H7 (cell line): ENCODE measurements at places on chromosomes 4 and X.

DNA sequence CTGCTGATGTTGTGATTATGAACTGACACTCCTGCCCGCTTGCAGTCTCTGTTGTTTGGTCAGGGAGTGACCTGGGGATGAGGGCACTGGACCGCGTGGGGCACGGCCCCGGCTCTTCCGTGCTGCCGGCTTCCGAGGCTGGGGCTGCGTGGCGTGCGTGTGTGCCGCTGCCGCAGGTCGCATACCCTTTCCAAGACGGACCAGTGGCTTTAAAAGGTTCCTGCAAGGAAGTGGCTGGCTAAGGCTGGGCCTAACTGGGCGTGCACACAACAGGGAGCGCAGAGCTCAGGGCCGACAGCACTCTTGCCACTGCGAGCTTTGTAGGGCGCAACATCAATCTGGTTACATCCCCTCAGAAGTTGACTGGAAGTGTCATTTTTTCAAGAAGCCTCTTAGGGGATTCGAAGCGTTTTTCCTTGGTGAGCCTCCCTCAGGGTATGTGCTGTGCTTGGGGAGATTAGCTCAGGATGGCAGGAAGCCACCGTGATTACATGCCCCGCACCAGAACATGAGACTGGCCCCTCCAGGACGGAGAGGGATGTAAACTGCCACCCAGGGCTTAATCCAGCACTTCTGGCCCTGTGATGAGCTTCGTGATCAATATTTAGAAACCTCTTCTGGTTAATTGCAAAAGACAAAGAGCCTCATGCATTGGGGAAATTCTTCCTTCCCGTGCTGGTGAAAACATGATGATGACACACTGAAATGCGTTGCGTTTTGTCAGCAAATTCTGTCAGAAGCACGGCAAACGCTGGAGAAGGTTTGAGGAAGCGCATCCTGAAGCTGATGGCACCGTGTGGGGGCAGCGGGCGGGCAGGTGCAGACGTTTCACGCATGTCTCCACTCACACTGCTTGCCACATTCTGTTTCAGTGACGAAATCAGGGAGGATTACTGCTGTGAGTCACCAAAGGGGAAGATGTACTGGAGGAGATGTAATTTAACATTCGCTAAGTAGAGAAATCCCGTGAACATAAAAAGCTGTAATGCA lies 11.1 kb downstream of the MAEA start:
- DNase-seq, result no peak

- DNase-seq, result no peak
Observed at GRCh38 chr4:6239968-6240367, 29.7 kb upstream of the WFS1 start.

DNA sequence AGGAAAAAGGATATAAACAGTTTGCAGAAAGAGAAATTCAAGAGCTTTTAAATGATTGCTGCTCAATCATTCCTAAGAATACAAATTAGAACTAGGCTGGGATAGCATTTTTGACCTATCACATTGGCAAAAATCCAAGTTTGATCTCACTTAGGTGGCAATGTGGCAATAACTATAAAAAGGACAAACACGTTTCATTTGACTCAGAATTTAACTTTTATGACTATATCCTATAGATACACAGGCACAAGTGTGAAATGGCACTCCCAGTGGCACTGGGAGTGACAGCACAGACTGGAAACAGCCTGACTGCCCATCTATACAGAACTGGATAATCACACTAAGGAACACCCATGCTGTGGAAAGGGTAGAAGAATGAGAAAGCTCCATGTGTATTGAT lies 11.1 kb downstream of the CENPU start:
- DNase-seq, result no peak

- no peak for DNase-seq
Observed at GRCh38 chrX:37580080-37580479, 8.6 kb downstream of the LANCL3 start.

DNA sequence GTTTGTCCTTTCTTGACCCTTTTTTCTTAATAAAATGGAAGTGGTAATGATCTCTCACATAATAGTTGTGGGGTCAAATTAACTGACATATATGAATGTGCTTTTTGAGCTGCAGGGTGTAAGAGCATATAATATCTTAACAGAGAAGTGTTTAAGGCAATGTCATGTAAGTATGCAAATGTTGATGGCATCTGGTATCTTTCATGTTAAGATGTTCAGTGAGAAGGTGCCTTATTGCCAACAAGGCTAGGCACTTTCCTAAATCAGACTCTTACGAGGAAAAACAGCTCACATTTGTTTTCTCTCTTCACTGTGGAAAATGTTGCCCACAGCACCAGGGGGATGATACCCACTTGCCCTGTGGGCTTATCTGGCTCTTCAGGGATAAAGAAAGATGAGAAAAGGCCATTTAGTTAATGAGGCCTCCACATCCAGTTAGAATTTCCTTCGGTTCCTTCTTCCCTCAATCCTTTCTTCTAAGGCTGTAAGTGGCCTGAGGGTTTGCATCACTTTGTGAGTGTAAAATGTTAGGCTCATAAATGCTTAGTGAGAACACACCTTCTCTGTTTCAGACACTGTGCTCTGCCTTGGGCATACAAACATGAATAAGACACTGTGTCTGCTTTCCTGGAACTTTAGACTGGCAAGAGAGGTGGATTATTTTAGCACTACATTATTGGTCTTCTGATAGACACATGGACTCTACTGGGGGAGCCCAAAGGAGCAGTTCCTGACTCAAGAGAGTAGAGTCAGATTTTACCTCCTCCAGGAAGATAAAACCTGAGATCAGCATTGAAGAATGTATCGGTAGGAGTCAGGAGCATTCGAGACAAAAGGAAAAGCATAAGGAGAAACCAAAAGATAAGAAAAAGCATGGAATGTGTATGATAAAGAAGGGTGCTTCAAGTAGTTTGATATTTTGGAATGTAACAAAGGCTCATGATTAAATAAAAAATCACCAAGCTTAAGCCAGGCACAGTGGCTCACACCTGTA lies 135.5 kb downstream of the SOWAHB start:
- DNase-seq, result no peak

DNA sequence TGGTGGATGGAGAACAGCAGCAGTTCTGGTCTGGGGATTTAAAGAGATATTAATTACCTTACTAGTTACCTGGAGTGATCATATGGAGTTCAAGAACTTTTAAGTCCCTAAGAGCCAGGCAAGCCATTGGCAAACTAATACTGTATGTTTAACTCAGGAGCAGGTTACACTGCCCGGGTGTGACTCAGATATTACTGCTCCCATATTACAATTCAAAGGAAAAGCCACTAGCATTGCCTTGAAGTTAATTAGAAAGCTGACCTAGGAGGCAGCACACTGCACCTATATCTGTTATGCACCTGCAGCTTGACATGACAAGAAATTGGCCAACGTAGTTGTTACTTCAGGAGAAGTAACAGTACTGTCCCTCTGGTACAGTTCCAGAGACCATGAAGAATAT lies 47.2 kb downstream of the GRK4 start:
- DNase-seq, result no peak

DNA sequence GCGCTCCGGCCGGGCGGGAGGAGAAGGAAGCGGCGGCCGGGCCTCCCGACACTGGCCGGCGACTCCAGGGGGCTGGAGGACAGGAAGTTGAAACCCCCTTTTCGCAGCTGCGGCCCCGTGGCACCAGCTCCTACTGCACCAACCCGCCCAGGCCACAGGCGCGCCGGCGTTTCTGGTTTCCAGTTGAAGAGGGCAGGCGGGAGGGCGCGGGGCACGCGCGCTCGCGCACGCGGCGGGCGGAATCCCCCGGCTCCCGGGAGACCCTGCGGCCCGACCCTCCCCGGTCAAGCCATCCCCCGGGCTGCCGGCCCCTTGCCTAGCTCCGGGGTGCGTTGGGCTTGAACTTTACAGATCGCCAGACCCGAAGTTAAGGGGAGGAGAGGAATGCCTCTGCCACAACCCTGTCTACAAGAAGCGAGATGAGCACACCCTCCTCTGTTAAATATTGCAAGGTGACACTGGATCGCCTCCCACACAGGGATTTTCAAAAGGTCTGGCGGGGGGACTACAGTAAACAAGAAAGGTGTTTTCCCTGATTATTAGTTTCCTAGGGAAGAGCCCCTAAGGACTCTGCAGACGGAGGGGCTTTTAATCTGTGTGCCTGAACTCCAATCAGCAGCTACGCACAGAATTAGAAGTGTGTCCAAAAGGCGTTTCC lies 1.4 kb downstream of the ELOVL6 start:
- DNase-seq, result peak; percentile 79

- DNase-seq, result no peak
Observed at GRCh38 chrX:19649226-19649995, 134.1 kb upstream of the MAP3K15 start.

DNA sequence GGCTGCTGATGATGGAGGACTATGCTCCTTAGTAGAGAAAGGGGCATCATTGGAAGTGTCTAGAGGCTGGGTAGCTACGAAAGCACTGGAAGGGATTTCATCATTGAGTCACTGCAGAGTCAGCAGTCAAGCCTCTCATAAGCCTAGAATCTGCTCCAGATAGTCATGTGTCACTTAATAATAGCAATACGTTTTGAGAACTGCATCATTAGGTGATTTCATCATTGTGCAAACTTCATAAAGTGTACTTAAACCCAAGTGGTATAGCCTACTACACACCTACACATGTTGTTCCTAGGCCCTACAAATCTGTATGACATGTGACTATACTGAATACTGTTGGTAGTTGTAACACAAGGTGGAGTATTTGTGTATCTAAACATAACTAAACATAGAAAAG lies 165.6 kb downstream of the PTTG2 start:
- no peak for DNase-seq

DNA sequence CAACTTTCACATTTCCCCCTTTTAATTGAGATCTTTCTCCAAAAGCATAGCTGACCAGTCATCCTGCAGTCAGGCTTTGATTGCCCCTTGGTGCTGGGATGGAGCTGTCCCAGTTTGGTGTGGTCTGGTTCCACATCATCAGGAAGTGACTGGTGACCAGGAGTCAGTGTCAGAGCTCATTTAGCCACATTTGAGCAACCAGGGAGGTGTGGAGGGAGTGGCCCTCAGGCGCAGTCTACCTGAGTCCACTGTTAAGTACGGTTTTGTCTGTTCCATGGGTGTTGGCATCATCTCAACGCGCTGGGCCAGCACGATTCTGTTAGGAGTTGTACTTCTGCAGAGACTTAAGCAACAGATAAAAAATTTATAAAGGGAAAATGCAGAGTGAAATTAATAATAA lies 52.6 kb downstream of the RGS12 start:
- no peak for DNase-seq

DNA sequence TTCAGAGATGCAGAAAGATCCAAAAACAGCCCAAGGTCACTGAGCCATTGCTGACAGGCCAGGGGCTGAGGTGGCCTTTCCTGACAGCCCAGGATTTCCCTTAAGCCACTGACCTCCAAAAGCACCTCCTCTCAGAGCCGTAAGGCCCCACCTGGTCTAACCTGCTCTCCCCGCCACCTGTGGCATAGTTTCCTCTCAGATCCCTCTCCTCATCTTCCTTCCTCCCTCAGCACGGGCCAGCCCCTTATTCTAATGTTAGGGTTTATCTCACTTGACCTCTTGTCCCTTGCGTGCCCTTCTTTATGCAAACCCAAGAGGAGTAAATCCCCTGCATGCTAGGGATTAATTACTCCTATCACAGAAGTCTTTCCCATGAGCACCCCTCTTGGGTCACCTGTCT lies 113.0 kb downstream of the RBM47 start:
- peak; percentile 47 for DNase-seq

DNA sequence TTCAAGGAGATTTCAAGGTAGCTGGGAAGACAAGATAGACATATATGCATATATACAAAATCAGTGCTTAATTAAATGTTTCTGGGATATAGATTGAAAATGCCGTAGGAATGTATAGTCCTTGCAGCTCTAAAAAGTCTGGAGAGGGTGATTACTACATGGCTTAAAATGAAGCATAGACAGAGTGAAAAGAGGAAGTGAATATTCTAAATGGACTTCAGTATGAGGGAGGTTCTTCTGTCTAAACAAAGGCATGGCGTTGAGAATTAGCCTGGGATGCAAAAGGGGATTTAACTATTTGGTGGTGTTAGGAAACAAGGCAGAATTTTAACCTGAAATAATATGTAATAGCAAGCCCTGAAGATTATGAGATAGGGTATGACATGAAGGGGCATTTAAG lies 141.5 kb upstream of the FRMPD4 start:
- DNase-seq, result no peak

GRCh38 chrX:53324803-53325202 lies 43.4 kb upstream of the IQSEC2 start:
- no peak for DNase-seq

GRCh38 chrX:136200466-136200865 lies 50.7 kb downstream of the MAP7D3 start:
- DNase-seq, result no peak

GRCh38 chr4:74104145-74104544 lies 5.2 kb upstream of the CXCL2 start:
- DNase-seq, result no peak

DNA sequence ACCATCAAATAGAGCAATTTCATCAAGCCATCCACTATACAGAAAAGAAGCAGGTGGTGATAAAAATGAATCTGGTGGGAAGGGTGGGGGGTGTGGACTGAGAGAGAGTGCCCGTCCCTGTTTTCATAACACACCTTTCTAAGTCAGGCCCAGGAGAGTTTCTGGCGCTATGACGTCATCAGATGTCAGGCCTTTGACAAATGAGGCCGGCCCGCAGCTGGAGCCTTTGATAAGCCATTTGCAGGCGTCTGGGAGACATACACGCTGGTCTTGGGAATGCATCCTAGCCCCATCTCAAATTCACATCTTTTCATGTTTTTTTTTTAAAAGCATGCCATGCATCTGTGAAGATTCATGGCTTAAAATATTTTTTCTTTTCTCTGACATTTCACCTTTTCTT lies 404.5 kb downstream of the BCOR start:
- DNase-seq, result no peak

DNA sequence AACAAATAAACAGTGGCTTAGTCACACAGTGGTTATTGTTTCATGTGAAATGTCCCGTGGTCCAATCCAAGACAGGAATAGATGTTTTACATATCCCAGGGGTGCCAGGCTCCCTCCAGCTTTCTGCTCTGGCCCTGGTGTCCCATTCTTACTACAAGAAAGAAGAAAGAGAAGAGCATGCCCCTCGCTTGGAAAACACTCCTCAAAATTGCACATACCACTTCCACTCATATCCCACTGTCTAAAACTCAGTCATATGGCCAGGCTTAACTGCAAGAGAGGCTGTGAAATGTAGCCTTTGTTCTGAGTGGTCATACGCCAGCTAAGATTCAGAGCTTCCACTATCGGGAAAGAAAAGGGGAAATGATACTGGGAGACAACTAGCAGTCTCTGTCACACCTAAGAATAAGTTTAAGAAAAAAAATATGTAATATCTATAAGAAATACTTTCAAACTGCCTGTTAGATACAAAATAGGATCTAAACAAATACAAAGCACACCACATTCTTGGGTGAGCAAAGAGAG lies 306.8 kb upstream of the FAM241A start:
- DNase-seq, result no peak

- peak; percentile 6 for DNase-seq
Observed at GRCh38 chr4:27861381-27861787, 1000.7 kb downstream of the STIM2 start.

GRCh38 chr4:176755613-176756012 lies 37.1 kb downstream of the VEGFC start:
- DNase-seq, result no peak

DNA sequence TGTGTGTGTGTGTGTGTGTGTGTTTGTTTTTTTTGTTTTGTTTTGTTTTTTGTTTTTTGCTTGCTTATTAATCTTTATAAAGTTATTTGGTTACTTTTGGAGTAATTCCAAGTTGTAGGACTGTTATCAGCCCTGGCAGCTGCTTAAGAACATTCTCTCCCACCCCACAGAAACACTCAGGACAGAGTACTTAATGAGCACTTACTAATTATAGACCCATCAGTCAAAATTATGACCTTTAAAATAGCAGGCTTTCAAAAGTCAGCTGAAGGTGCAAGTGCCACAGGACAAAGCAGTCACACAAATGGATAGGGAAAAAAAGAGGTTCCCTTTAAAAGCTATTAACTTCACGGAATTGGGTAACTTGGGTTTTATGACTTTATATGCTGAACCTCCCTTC lies 69.0 kb downstream of the BEND2 start:
- DNase-seq, result no peak
